ENCODE measurements at places on chromosomes 6 and 20.
A peak's percentile ranks its signal among the peaks of the same experiment; 100 is the strongest.

- DNase-seq, result no peak
Observed at GRCh38 chr6:17987447-17987696, at the start of gene KIF13A. Gene KIF13A (minus strand): TSS chr6:17987635. CDS start chr6:17987463, 172 bp downstream.

- DNase-seq, result no peak
Observed at GRCh38 chr6:136895901-136896300, 26.2 kb upstream of the SLC35D3 start.

GRCh38 chr20:22585786-22586493, 1.6 kb upstream of the FOXA2 start:
- DNase-seq, result no peak

DNA sequence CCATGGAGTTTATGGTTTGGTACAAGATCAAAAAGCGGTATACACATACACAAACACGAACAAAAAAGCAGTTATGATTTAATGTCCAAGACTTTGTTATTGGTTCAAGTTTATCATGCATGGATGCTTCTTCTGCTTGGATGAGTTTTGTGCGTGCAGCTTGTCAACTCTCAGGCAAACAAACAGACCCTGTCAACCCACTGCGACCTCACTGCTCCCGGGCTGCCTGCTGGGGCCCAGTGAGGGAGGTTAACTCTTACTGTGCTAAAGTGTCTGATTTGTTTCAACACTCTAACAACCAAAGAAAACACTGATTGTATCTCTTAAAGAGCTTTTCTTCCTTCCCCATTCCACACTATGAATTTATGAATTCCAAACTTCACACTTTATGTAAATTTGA, 26.8 kb upstream of the DDR1 start:
- DNase-seq, result no peak

DNA sequence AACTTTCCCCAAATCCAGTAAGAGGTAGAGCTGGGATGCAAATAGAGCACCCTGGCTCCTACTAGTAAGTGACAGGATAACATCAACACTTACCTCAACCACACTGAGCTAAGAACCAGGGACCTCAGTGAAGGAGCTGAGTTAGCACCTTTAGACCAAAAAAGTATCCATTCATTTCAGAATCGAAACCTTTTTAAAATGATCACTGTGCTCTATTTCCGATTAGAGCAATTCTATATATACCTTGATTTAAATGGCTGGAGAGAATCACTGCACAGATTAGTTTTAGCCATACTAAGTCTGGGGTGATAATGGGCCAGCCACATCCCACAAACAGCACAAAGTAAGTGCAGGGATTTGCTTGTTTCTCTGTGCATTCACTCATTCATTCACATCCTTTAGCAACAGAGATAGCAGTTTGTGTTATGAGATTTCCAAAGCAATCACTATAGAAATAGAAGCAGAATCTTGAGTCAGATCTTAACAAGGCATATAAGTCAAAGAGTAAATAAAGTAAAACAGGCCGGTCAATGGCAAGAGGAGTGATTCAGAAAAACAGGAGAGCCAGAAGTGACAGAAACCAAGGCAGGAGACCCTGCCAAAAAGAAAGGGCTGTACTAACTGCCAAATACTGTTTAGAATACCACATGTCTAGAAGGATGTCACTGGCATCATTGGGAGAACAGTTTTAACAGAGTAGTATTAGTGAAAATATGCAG, 136.3 kb downstream of the KIF13A start:
- no peak for DNase-seq

- no peak for DNase-seq
Observed at GRCh38 chr6:78614961-78615360, 252.4 kb upstream of the IRAK1BP1 start.

DNA sequence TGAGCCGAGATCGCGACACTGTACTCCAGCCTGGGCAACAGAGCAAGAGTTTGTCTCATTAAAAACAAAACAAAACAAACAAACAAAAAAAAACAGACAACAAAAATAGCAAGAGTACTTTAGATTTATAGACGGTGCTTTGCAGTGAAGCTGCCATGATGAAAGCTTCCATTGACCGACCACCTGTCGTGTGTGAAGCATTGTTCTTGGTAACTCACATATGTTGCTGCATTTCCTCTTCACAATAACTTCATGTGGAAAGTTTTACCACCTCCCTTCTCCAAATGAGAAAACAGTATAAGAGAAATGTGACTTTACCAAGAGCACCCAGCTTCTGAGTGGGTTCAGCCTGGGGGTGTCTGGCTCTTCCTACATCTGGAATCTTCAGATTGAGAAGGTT, 56.4 kb upstream of the PTGIS start:
- no peak for DNase-seq

GRCh38 chr6:154249499-154250298, 106.9 kb downstream of the IPCEF1 start:
- DNase-seq, result no peak

GRCh38 chr6:142867355-142867801, 77.6 kb downstream of the HIVEP2 start:
- DNase-seq, result no peak

- peak; percentile 18 for DNase-seq
Observed at GRCh38 chr6:10403385-10404106, 11.3 kb downstream of the TFAP2A start.

DNA sequence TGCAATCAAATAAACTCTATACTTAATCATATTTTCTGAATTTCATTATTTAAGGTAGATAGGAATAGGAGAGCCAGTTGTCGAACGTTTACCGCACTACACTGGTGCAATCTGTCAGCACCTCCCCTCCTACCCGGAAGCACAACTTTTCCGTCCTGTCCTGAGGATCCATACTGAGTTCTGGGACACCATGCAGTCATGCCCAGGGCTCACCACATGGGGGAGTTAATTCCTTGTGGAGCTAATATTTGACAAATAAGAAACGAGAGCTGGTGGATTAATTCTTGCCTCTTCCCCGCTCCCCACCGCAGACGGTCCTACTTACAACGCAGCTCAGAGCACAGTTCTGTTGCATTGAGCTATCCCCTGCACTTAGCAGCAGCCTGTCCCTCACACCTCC, 107.7 kb upstream of the RALGAPA2 start:
- DNase-seq, result no peak

GRCh38 chr20:36812594-36813463, 39.3 kb upstream of the DSN1 start:
- no peak for DNase-seq

DNA sequence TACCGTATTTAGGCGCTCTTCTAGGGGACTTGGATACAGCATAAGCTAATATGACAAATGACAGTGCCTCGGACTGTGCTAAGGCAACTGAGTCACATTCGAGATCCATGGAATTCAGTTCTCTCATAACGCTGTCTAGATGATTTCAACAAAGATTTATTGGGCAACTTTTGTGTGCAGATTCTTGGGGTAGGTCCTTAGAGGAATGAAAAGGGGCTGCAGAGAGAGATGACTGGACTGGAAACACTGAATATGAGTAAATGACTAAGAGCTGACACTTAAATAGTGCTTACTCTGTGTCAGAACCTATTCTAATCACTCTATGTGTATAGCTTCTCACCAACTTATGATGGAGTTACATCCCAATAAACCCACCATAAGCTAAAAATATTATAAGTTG, 36.4 kb upstream of the MARCKS start:
- DNase-seq, result no peak

DNA sequence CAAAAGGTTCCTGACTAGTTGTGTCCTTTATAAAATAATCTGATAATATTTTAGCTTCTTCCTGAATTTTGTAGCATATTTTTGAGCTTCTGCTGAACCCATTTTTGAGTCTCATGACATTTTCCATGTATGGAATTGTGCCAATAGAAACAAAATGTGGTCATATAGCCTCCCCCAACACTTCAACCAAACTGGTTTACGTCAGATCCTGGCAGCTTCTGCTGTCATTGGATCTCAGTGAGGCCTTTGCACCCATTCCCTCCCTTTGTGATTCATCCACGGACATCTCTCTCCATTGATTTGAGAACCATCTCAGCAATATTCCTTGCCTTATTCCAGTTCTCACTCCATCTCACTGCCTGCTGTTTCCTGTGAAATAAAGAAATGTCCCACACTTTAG, 166.0 kb upstream of the PROKR2 start:
- no peak for DNase-seq

- DNase-seq, result no peak
Observed at GRCh38 chr6:100467129-100468015, 2.7 kb upstream of the SIM1 start.

DNA sequence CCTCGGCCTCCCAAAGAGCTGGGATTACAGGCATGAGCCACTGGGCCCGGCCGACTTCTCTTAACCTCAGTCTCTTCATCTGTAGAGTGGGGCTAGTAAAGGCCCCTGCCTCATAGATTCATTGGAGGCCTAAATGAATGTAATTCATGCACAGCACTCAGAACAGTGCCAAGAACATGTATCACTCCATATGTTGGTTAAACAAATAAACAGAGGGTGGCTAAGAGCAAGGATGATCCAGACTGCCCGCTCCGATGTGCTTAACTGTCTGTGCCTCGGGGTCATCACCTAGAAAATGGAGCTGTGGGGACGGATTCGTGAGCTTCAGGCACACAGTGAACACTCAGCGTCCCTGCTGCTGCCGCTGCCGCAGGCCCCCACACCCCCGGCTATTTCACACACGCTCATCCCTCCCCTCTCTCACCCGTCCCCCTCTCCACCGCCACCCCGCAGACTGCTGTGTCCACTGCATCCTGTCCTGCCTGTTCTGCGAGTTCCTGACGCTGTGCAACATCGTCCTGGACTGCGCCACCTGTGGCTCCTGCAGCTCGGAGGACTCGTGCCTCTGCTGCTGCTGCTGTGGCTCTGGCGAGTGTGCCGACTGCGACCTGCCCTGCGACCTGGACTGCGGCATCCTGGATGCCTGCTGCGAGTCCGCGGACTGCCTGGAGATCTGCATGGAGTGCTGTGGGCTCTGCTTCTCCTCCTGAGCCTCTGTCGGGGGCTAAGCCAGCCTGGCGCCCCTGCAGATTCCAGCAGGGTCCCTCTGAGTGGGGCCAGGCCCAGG, 14.8 kb downstream of the MDFI start:
- no peak for DNase-seq

DNA sequence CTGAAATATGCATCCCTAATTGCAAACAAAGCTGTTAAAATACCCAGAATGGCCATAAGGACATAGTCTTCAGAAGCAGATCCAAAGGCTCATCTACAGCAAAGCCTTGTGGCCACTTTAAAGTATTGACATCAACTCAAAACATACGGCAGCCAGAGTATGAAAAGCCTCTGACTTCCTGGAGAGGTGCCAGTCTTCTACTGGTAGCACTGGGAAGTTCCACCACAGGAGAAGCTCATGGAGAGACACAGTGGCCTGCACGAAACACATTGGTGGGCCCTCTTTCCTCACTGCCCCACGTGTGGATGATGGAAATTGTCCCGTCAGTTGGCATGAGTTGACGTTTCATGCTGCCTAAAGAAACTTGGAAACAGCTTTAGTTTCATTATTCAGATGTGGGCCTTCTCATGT, 202.6 kb upstream of the HEY2 start:
- DNase-seq, result no peak

- DNase-seq, result no peak
Observed at GRCh38 chr20:13777171-13777601, 7.5 kb downstream of the ESF1 start.

DNA sequence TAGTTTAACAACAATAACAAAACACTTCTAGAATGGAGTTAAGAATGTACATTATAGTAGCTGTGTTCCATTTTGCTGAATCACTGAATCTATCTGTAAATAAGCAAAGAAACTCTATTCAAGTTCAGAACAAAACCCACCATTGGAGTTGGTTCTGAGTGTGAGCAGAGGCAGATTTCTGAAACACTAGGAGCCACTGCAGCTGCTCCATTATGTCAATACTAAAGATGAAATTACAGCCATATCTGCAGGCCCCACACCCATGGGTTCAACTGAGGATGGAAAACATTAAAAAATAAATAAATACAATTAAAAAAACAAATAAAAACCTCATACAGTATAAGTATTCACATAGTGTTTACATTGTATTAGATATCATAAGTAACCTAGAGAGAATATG, 91.0 kb downstream of the REPS1 start:
- DNase-seq, result no peak

GRCh38 chr6:101011186-101011585, 130.1 kb upstream of the ASCC3 start:
- DNase-seq, result no peak

DNA sequence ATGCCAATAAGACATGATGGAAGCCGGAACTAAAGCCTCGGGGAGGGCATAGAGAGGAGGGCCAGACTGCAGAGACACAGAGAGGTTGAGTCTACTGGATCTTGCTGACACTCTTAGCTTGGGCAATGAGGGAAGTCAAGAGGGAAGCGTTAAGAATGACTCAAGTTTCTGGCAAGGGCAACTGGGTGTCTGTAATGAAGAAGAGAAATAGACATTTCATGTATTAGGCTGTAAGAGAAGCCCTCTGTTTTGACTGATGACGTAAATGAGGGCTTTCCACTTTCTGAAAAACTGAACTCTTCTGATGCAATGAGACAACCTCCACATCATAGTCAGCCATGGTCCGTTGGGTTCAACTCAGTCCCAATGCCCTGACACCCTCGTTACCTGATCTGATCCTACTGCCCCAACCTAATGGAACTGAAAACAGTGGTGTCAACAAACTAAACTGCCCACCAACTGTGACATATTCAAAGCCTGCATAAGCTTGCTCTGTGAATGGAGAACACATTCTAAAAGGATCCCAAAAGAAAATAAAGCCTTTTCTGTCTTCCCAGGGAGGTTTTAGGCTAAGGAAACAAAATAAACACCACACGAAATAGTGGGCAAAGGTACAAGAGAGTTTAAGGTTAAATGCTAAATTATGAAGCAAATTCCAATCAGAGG, 45.8 kb upstream of the PNRC1 start:
- peak; percentile 47 for DNase-seq

DNA sequence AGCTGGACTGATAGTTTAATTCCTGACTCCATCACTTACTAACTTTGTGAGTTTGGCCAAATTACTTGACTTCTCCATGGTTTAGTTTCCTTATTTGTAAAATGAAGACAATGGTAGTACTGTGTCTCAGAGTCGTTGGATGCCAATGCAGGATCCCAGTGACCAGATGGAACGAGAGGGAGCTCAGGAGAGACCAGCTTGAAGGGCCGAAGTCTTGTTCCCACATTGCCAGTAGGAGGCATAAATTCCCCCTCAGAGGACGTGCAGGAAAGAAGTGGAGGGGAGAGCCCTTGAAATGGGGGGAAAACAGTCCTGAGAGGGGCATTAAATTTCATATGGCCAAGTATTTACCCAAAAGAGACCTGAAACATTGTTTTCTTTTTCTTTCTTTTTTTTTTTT, 2.1 kb upstream of the MUC22 start:
- no peak for DNase-seq

GRCh38 chr6:106415921-106416320, 55.4 kb downstream of the CRYBG1 start:
- no peak for DNase-seq

- no peak for DNase-seq
Observed at GRCh38 chr6:144607998-144608735, 323.0 kb downstream of the UTRN start.

DNA sequence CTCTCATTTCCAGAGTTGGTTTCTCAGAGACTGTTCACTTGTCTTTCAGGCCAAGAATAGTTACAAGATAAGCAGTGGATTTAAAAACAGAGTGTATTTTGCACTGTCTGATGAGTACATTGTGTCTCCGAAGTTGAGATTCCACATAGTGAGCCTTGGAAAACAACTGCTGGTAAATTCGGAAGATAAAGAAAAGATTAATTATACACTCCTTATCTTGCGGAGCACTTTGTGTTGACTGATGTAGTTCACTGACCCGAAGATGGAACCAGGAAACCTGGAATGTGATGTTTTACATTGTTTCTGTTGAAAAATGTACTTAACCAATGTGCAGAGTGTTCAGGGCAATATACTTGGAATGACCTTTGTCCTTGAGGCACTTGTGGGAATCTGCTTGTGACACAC, 51.0 kb downstream of the ANKS1A start:
- no peak for DNase-seq
